ENCODE measurements at places on chromosomes 2 and 18.

- no peak for DNase-seq
These were observed 24.6 kb downstream of the KIF1A start for GRCh38 chr2:240795454-240795853.

- no peak for DNase-seq
These were observed 62.1 kb downstream of the NDUFA10 start for GRCh38 chr2:239962890-239963591.

- DNase-seq: no peak
These were observed 324.9 kb downstream of the LPIN1 start for GRCh38 chr2:12071318-12071717.

DNA sequence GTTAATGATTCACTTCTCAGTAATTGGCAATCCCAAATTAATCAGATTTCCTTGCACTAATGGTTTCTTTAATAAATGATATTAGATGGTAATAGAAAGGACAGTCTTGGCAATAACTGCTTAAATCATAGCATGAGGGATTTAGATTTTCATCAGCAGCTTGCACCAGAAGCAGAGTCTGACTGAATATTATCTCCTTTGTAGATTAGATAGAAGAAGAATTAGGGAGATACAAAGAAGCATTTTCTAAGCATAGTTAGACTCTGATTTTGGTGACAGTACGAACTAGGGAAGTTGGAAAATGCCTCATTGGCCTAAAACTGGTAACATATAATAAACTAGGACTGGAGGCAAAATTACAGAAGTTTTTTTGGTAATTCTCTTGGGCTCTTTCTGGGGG, 232.8 kb upstream of the EPAS1 start:
- DNase-seq: no peak

GRCh38 chr18:78876868-78877267, 102.8 kb upstream of the SALL3 start:
- no peak for DNase-seq

- DNase-seq: no peak
These were observed 423.6 kb upstream of the POU3F3 start for GRCh38 chr2:104430359-104430740.

- no peak for DNase-seq
These were observed 40.0 kb upstream of the RNU4ATAC start for GRCh38 chr2:121490584-121491133.

GRCh38 chr2:234099266-234099665, 48.8 kb downstream of the SPP2 start:
- no peak for DNase-seq

- DNase-seq: no peak
These were observed 14.1 kb upstream of the CYS1 start for GRCh38 chr2:10094271-10094814.

GRCh38 chr2:205628422-205628821, 53.9 kb upstream of the NRP2 start:
- no peak for DNase-seq
